ENCODE measurements at places on chromosomes 5 and 9. TPM values are rescaled to one million over a fixed set of nuclear protein-coding genes. Genes with fewer than 3 reads are reported as not detected.

Gene ZMYND19
- total RNA-seq: 12.3 TPM

Gene KYAT1
- 8.4 TPM for total RNA-seq

Gene IGIP
- total RNA-seq: 17.6 TPM

- DNase-seq: no peak
- no peaks in the 10 kb centered on the region for H3K36me3 ChIP-seq
- H3K4me1 ChIP-seq: peaks cover 9% of the 10 kb centered on the region
Observed at GRCh38 chr5:135971701-135972100, 16.9 kb upstream of the LECT2 start.

Data from esophagus muscularis mucosa (tissue), 4 donors.